Endothelial cell of umbilical vein (primary cell): ENCODE measurements at places on chromosomes 1 and 21. TPM values are rescaled to one million over a fixed set of nuclear protein-coding genes. Genes with fewer than 3 reads are reported as not detected.

LDLRAD2 gene
- polyA plus RNA-seq: not detected in 2 replicates

CCDC181 gene
- polyA plus RNA-seq: 0.11 and 0.22 TPM in 2 replicates

OR2L13 gene
- polyA plus RNA-seq: not detected in 2 replicates

CSF3R gene
- not detected in 2 replicates for polyA plus RNA-seq

IL20 gene
- not detected in 2 replicates for polyA plus RNA-seq

AKIRIN1 gene
- 22.2 and 28.4 TPM in 2 replicates for polyA plus RNA-seq

GREM2 gene
- polyA plus RNA-seq: not detected in 2 replicates

PIGM gene
- polyA plus RNA-seq: 3.1 and 3.4 TPM in 2 replicates

KMO gene
- polyA plus RNA-seq: not detected in 2 replicates

- DNase-seq: peak; percentile 29
- peak overlapping the region; percentile 8 for H3K27ac ChIP-seq
- H3K4me3 ChIP-seq: no peak overlapping the region
- H3K27me3 ChIP-seq: no peaks in the 10 kb centered on the region
- H3K36me3 ChIP-seq: no peaks in the 10 kb centered on the region
Observed at GRCh38 chr1:201014816-201015200, 8.7 kb downstream of the KIF21B start.

GRCh38 chr1:17409391-17409811, 30.1 kb downstream of the RCC2 start:
- H3K4me3 ChIP-seq: no peak overlapping the region
- H3K36me3 ChIP-seq: peaks cover 29% of the 10 kb centered on the region
- no peaks in the 10 kb centered on the region for H3K27me3 ChIP-seq
- H3K4me1 ChIP-seq: no peaks in the 10 kb centered on the region

GRCh38 chr1:48250572-48250971, 28.1 kb downstream of the SLC5A9 start:
- no peaks in the 10 kb centered on the region for H3K4me1 ChIP-seq
- H3K27ac ChIP-seq: no peak overlapping the region
- no peak overlapping the region for H3K4me3 ChIP-seq
- DNase-seq: no peak
- H3K27me3 ChIP-seq: no peaks in the 10 kb centered on the region
- no peaks in the 10 kb centered on the region for H3K36me3 ChIP-seq

DNA sequence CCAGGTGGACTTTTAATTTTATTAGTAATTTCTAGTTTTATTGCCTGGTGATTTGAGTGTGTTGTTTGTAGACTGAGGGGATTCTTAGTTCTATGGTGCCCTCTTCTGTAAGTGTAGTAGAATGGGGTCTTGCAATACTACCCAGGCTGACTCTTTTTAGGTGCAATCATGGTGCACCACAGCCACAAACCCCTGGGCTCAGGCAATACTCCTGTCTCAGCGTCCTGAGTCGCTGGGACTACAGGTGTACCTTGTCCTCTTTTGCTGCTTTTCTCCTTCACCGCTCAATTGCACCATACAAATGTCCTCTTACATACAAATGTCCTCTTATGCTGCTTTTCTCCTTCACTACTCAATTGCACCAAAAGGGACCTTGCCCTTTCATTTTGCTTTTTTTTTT, 43.1 kb downstream of the SCP2 start:
- H3K36me3 ChIP-seq: no peaks in the 10 kb centered on the region
- H3K4me3 ChIP-seq: no peak overlapping the region

DNA sequence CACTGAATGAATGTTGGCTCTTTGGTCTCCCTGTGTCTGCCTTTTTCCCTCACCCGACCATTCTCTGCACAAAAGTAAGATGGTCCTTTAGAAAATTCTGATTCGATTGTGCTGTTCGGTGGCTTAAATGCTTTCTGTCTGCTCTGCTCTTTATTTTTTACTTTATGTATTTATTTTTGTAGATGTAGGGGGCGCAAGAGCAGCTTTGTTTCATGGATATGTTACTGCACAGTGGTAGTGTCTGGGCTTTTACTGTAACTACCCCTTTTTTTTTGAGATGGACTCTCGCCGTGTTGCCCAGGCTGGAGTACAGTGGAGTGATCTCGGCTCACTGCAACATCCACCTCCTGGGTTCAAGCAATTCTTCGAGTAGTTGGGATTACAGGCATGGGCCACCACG, 15.7 kb downstream of the NLRP3 start:
- no peaks in the 10 kb centered on the region for H3K36me3 ChIP-seq
- DNase-seq: no peak
- no peaks in the 10 kb centered on the region for H3K4me1 ChIP-seq
- H3K27me3 ChIP-seq: no peaks in the 10 kb centered on the region
- H3K27ac ChIP-seq: no peak overlapping the region

GRCh38 chr1:117070124-117070523, 10.0 kb downstream of the TTF2 start:
- no peak overlapping the region for H3K27ac ChIP-seq
- no peak for DNase-seq
- no peaks in the 10 kb centered on the region for H3K4me1 ChIP-seq
- H3K4me3 ChIP-seq: no peak overlapping the region

- H3K27me3 ChIP-seq: no peaks in the 10 kb centered on the region
- DNase-seq: peak; percentile 65
- no peaks in the 10 kb centered on the region for H3K36me3 ChIP-seq
- H3K4me3 ChIP-seq: no peak overlapping the region
- peaks cover 9% of the 10 kb centered on the region for H3K4me1 ChIP-seq
Observed at GRCh38 chr1:45929257-45929687, 125.9 kb downstream of the MAST2 start.

- no peak overlapping the region for H3K4me3 ChIP-seq
- no peaks in the 10 kb centered on the region for H3K36me3 ChIP-seq
- H3K4me1 ChIP-seq: no peaks in the 10 kb centered on the region
- H3K27me3 ChIP-seq: peaks cover 2% of the 10 kb centered on the region
- DNase-seq: no peak
Observed at GRCh38 chr1:232211149-232211548, 418.8 kb downstream of the SIPA1L2 start.

DNA sequence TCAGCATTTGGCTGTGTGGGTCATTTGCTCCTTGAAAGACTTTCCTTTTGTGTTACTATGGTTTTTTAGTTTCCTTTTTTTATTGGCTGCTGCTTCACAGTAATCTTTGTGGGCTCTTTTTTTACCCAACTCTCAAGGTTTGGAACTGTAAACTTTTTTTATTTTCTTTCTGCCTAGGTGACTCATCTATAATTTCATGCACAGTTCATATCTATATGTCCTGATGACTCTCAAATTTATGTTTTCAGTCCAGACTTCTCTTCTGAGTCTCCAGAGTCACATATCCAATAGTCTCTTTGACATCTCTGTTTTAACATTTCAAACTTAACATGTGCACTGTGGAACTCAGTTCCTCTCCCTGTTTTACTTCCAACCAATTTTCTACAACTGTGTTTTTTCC, 83.4 kb downstream of the ATF6 start:
- no peaks in the 10 kb centered on the region for H3K4me1 ChIP-seq
- no peak overlapping the region for H3K27ac ChIP-seq
- no peak overlapping the region for H3K4me3 ChIP-seq
- H3K27me3 ChIP-seq: no peaks in the 10 kb centered on the region

GRCh38 chr1:245791410-245792312, 636.9 kb downstream of the KIF26B start:
- no peak overlapping the region for H3K27ac ChIP-seq
- no peak overlapping the region for H3K4me3 ChIP-seq
- no peak for DNase-seq
- H3K36me3 ChIP-seq: no peaks in the 10 kb centered on the region

DNA sequence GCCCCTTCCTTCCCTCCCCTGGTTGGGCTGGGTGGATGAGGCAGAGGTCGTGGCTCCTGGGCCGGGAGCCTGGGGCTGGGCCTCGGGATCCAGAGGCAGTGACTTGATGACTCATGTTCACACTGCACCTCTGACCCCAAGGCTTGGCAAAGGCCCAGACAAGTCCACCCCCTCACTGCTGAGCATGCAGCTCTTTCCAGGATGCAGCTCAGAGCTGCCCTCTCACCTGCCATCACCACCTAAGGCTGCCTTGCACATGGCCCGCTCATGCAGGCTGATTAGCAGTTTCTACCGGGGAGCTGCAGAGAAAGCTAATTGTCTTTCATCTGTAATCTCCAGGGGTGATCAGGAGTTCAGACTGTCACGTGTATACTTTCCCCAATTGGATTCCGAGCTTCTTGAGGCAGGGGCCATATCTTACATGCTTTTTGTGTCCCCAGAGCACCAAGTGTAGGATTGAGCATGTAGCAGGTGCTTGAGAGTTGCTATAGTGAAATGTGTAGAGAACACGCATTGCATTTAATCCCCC, 62.1 kb downstream of the LRRN2 start:
- DNase-seq: peak; percentile 25
- H3K27me3 ChIP-seq: no peaks in the 10 kb centered on the region
- no peaks in the 10 kb centered on the region for H3K36me3 ChIP-seq
- H3K27ac ChIP-seq: no peak overlapping the region
- no peak overlapping the region for H3K4me3 ChIP-seq

- H3K4me1 ChIP-seq: no peaks in the 10 kb centered on the region
- peak; percentile 34 for DNase-seq
- H3K27ac ChIP-seq: no peak overlapping the region
- no peak overlapping the region for H3K4me3 ChIP-seq
Observed at GRCh38 chr1:15322648-15323350, 75.8 kb downstream of the FHAD1 start.

DNA sequence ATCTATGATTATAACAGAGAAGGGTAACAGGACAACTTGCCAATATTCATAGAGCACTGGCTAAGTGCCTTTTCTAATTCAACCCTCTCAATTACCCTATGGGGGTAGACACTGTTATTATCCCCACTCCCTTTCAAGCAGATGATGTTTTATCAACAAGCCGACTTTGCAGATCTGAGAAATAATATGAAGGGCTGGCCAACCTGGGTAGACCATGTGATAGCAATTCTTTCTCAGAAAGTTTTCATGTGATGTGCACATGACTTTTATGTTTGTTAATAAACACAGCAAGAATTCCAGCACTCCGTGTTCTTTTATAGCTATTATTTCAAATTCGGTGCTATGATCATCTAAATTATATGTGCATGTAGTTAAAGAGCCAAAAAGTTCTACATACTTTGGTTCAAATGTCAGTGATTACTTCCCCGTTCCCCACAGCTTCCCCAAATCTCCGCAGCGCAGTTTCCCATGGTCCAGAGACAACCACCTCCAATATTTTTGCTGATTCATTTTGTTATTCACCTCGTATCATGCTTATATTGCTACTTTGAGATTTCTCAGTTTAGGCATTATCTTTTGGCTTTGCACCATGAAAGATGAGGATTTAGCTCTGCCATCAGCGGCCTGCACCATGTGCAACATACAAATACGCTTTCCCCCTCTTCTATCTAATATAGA, 96.7 kb upstream of the GADD45A start:
- no peaks in the 10 kb centered on the region for H3K27me3 ChIP-seq
- H3K27ac ChIP-seq: no peak overlapping the region
- H3K4me1 ChIP-seq: peaks cover 3% of the 10 kb centered on the region
- no peak for DNase-seq

DNA sequence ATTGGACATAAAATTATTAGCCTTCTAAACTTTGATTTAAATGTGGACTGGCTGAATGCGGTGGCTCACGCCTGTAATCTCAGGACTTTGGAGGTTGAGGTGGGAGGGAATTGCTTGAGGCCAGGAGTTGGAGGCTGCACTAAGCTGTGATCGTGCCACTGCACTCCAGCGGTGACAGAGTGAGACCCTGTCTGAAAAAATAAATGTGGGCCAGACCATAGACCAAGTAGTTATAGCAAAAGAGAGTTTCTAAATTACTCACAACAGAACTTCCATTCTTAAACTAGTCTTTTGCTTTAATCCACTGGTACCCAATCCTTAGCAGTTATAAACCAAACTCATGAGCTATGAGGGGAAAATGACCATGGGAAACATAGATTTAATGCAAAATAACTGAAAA, 35.2 kb downstream of the RAP1A start:
- no peak overlapping the region for H3K4me3 ChIP-seq
- no peak overlapping the region for H3K27ac ChIP-seq
- no peaks in the 10 kb centered on the region for H3K27me3 ChIP-seq
- no peaks in the 10 kb centered on the region for H3K4me1 ChIP-seq

DNA sequence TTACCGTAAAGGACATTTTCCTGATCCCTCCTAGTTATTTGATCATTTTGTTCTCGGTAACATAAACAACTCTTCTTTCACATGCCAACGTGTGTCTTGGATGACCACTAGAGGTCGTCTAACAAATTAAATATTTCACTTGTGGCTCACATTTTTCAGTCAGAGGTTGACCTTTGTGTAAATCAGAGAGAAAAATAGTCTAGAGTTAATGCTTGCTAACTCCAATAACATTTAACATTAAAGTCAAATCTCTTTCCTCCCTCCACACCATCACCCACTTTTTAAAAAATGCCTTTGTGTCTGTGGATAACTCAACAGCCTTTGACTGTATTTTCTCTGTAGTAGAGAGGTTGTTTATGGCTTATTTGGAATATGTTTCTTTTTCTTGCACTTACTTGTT, 220.5 kb upstream of the B3GALT2 start:
- no peak overlapping the region for H3K27ac ChIP-seq
- DNase-seq: peak; percentile 64
- no peak overlapping the region for H3K4me3 ChIP-seq
- H3K4me1 ChIP-seq: peaks cover 11% of the 10 kb centered on the region

GRCh38 chr21:20802631-20803260, 195.5 kb upstream of the NCAM2 start:
- no peak overlapping the region for H3K4me3 ChIP-seq
- H3K27me3 ChIP-seq: no peaks in the 10 kb centered on the region
- no peaks in the 10 kb centered on the region for H3K4me1 ChIP-seq
- no peak overlapping the region for H3K27ac ChIP-seq

DNA sequence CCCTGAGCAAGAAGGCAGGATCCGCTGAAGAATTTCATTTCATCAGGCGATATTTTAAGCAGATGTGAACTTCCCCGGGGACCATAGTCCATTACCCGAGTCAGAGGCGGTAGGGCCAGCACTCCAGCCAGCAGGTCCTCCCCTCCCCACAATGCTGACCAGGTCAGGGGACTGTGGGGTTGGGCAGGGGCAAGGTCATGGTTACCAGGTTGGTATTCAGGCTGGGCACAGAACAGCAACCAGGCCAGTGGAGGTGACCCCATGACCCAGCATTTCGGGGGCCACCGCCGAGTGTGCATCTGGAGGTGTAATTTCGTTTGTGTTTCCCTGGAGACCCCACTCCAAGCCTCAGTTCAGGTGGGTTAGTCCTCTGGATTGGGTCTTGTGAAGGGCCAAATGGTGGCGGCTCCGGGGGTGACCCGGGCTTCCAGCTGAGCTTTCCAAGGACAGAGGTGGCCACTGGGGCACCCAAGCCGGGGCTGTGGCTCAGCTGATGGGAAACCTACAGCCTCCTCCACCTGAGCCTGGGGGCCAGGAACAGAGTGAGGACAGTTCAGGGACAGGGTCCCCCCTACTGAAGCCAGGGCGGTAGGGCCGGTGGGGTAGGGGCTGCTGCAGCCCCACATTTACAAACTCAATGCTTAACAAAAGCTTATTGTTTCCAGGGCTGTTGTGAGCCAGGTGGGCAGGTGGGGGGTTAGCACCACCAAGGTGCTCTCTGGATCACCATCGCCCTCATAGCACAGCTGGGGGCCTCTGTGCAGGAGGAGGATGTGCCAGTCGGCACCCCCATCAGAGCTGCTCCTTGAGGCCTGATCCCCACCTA, 2.8 kb downstream of the PRDM16 start:
- no peaks in the 10 kb centered on the region for H3K4me1 ChIP-seq
- no peak for DNase-seq
- H3K36me3 ChIP-seq: no peaks in the 10 kb centered on the region
- no peak overlapping the region for H3K27ac ChIP-seq

- peaks cover 3% of the 10 kb centered on the region for H3K4me1 ChIP-seq
- peak overlapping the region; percentile 34 for H3K27ac ChIP-seq
- no peaks in the 10 kb centered on the region for H3K27me3 ChIP-seq
Observed at GRCh38 chr1:212107481-212107880, 71.9 kb downstream of the DTL start.
